GM04503 (cell line): ENCODE measurements at places on chromosomes 2 and 18.

GRCh38 chr2:170733798-170734600, 18.9 kb downstream of the SP5 start:
- no peak for DNase-seq

GRCh38 chr2:237058423-237058822, 27.3 kb upstream of the COPS8 start:
- no peak for DNase-seq

- DNase-seq, result no peak
These were observed 173.9 kb upstream of the ARL4C start for GRCh38 chr2:234670806-234671205.

GRCh38 chr2:120394764-120395163, 48.8 kb downstream of the INHBB start:
- DNase-seq, result no peak

DNA sequence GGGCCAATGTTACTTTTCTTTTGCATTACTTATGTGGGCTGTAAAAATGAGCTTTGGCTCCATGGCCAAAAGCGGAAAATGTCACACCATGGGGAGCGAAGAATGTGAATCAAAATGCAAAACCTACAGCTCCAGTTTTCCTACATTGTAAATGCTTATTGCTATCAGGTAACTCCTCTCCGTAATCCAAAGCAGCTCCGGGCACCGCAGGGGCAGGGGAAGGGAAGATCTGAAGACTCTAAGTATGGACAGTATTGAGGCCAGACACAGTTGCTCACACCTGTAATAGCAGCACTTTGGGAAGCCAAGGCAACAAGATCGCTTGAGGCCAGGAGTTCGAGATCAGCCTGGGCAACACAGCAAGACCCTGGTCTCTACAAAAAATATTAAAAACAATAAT, 7.1 kb upstream of the AGFG1 start:
- no peak for DNase-seq

- no peak for DNase-seq
These were observed 187.6 kb downstream of the KCNS3 start for GRCh38 chr2:18066066-18066465.

GRCh38 chr2:105795575-105795934, 50.8 kb downstream of the NCK2 start:
- DNase-seq, result no peak

GRCh38 chr2:119488245-119489214, 35.8 kb downstream of the SCTR start:
- no peak for DNase-seq

- no peak for DNase-seq
These were observed 103.6 kb upstream of the CELF4 start for GRCh38 chr18:37668971-37669747.

- no peak for DNase-seq
These were observed 41.9 kb downstream of the SPTBN1 start for GRCh38 chr2:54497763-54498680.

GRCh38 chr2:140600116-140600515, 1530.7 kb downstream of the LRP1B start:
- no peak for DNase-seq

DNA sequence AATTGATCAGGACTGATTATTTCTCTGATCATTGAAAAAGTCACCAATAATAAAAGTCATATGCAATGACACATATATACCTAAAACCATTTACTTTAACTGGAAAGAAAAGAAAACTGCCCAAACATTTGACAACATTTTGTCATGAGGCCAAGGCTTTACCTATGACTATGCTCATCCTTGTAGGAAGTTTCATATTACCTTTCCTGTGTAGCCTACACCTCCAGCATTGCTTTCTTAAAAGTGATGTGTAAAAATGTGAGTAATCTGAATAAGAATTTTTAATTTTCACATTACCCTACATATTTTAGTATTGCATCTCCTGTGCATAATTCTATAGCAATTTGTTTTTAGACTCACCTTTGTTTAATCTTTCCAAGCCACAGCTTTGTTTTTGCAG, 419.8 kb upstream of the FIGN start:
- DNase-seq, result no peak

- DNase-seq, result no peak
These were observed 13.9 kb downstream of the FN1 start for GRCh38 chr2:215421859-215422461.

DNA sequence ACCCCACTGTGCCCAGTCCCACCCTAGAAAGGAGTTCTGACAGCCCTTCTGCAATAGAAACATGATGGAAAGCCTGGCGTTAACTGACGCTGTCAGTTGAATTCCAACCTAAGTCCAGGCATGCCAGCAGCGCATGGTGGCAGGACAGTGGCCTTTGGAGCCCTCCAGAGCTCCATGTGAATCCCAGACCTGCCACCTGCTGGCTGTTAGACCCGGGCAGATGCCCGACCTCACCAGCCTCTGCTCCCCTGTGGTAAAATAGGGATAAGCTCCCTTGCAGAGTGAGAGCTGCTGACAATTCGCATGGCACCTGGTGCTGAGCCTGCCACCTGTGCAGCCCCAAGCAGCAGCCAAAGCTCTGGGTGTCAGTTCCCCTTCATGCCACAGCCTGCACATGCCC, 138.6 kb downstream of the LOXHD1 start:
- DNase-seq, result no peak

DNA sequence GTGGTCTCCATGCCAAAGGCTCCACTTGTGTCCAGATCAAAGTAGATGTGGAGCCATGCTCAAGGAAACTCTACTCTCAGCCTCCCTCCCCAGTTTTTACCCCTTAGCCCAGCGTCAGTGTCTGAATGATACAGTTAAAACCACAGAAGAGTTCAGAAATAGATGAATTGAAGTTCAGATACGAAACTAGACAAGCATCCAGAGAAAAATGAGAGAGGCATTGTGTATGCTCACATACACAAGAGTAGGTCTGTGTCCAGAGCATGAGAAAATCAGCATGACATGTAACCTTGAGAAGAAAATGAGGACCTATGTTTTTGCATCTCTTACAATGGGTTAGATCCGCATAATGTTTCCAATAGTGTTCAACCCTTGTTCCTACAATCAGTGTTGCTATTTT, 612.8 kb upstream of the PKDCC start:
- DNase-seq, result no peak

DNA sequence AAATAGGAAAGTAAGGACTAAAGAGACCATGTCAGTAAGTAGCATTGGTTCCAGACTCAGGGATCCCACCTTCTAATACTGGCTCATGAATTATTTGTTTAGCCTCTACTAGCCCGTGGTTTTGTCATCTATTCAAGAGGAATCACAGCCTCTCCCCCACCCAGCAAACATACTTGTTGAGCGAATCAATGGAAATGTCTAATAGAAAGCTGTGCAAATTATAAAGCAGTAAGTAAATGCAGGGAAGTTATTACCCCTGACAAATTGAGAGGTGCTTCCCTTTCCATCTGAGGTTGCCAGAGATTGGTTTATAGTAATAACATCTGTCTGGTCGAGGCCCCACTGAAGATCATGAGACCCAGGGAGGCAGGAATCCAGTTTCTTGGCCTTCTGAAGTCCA, 219.3 kb upstream of the OSR1 start:
- no peak for DNase-seq

DNA sequence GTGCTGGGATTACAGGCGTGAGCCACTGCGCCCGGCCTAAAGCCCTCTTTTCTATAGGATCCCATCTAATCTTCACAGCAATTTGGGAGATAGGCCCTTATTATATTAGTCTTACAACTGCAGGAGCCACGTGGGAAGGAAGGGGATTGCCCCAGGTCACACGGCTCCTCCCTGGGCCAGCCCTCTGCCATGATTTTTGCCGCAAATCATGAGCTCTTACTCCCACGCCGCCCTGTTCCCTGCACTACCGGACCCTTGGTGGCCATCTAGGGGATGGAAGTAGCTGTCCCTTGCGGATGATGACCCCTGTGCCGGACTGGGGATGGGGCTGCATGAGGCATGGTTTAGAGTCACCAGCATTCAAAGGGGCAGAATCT, 28.4 kb upstream of the PTMA start:
- DNase-seq, result no peak

DNA sequence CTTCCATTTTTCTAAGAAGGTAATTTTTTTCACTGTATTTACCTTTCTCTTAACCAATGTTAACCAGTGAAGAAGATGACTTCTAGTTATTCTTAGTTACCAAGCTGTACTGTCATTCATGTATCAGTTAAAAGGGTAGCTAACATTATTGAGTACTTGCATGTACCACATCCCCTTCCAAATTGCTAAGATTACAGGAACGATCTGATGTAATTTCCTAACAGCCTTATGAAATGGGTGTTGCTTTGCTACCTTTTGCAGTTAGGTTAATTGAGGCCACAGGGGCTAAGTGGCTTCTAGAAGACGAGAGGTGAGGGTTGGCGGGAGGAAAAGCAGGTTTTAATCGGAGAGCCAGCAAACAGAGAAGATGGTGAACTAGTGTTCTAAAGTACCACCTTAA, 1.8 kb upstream of the SULT6B1 start:
- no peak for DNase-seq

DNA sequence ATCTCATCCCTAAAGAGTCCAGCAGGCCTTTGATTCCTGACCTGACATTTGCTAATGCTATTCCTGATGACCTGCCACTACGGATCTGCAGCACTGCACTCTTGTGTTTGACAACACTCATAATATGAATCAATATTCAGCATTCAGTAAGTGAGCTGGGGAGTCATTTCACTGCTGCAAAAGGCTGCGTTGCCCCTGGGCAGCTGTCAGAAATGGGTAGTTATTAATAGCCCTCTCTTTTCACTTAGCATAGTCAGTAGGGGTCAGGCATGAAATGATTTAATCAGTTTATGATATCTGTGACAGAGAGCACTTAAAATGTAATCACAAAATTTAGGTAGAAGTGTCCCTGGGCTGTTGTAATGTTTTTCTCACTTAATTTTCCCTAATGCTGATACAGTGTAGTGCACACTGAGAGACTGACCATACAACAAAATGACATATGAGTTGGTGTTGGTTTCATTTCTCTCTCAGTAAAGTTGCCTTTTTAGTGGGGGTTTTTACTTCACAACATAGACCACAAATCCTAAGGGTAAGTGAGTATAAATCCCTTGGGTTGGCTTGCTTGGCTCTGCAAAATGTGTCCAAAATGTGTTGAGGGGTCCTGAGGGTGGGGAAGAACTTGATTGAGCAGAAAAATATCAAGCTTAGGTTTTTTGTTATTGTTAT, 184.8 kb downstream of the CAMKMT start:
- no peak for DNase-seq

- no peak for DNase-seq
These were observed 75.8 kb downstream of the KIDINS220 start for GRCh38 chr2:8761529-8762164.

GRCh38 chr2:232549655-232550353, 553 bp downstream of the TIGD1 start:
- no peak for DNase-seq

GRCh38 chr2:180644709-180645108, 335.7 kb upstream of the UBE2E3 start:
- DNase-seq, result no peak

GRCh38 chr2:208529796-208530195, 123.2 kb downstream of the PTH2R start:
- no peak for DNase-seq

- no peak for DNase-seq
These were observed 22.0 kb downstream of the FAM98A start for GRCh38 chr2:33577084-33577483.

GRCh38 chr2:129376426-129377077, 602.9 kb upstream of the RAB6C start:
- no peak for DNase-seq

DNA sequence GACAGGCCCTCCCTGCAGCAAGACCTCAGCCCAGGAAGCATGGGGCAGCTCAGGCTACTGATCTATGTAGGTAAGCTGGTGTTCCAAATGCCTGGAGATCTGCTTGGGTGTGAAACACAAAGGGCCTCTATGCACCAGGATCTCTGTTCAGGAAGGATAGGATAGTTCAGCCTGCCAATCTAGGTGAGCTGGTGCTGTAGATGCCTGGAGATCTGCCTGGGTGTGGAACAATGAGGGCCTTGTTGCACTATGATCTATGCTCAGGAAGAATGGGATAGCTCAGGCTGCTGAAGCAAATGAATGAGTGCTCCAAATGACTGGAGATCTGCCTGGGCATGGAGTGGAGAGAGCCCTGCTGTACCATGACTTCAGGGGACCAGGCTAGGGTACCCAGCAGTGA, 48.9 kb upstream of the MYL1 start:
- no peak for DNase-seq

DNA sequence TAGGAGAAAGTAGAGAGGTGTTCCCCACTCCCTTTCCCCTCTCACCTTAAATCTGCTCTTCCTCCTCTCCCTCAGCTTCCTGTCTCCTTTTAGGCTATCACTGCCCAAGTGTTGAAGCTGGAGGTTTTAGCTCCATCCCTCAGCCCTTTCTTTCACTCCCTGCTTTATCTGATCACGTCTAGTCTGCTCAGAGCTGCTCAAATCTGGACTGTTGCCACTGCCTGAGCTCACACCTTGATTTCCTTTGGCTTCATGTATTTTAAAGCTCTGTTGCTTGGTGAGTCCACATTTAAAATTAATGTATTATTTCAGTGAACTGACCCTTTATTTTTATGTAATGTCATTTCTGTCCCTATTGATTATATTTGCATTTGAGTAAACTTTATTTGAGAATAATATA, 236.6 kb downstream of the PTGR3 start:
- DNase-seq, result no peak

- no peak for DNase-seq
These were observed 8.0 kb downstream of the GLI2 start for GRCh38 chr2:120743657-120744056.

DNA sequence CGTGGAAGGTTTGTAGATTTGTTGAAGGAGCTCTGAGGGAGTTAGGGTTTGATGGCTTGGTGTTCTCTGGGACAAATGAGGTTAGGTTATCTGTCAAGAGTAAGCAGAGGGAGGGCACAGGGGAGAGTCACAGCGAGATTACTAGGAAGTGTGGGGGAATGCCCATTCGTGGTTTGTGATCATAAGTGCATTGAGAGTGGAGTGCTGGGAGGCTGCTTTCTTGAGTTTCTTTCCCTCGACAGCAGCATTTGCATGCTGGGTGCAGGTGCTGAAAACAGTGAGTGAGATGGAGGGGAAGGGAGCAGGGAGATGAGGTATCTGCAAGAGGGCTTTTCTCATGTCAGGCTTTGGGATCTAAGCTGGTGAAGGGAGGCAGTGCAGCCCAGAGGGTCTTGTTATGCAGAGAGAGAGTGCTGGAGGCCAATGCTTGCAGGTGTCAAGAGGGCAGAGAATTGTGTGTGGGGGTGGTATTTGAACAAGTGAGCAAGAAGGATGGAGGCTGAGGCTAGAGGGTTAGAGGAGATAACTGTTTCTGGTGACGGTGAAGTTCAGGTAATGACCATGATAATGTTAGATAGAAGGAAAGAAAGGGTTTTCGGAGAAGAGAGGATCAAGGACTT, 8.8 kb downstream of the RALB start:
- no peak for DNase-seq

GRCh38 chr2:73265298-73266060, 18.8 kb downstream of the FBXO41 start:
- DNase-seq, result no peak

GRCh38 chr2:170436077-170436943, 258.4 kb downstream of the MYO3B start:
- DNase-seq, result no peak
